ENCODE measurements at places on chromosomes 2 and 18.

- no peak for DNase-seq
Measured at GRCh38 chr18:9337873-9338272, 3.3 kb downstream of the TWSG1 start.

DNA sequence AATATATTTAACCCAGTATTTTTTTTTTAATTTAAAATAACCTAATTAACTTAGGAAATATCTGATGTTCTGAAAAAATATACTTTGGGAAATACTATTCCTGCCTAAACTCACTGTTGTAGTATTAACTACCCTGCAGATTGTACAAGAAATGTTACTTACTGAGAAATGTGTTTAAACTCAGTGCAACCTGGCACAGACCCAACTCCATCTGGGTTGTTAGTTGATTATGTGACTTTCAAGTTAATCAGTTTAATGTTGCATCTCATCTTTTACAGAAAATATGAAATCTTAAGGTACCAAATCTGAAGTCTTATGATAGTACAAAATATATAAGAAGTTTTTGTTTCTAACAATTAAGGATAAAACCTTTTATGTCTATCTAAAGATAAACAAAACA lies 27.3 kb downstream of the VAPA start:
- no peak for DNase-seq

DNA sequence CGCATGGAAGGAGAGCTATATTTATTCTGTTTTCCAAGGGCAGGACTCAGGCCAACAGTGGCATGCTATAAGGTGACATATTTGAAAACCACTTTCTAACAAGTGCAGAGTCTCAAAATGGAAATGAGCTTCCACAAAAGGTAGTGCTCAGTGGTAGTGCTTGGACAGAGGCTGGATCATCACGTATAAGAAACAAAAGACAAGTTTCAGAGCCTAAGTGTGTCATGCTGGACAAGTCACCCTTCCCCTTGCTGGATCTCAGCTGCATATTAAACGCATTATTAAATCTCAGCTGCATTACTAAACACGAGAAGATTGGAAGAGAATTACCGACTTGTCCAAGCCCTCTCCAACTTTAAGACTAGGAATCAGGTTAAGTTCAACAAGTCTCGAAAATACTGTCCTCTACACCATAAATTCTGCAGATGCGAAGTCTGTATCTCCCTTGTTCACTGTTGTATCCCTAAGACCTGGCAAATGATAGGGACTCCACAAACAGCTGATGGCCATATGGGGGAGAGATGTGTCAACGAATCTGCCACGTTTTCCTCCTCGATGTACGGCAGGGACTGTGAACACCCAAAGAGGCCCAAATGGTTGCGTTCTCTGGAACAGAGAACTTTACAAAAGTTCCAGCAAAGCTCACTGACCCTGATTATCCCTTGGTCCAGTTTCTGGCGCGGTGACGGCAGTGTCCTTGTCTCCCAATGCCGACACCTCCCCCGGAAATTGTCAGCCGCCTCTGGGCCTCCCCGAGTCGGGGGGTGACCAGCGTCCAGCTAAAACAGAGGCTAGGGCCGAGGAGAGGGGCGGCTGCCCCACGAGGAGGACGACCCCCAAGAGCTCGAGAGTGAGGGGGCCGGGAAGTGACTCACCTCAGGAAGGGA lies 611 bp downstream of the NOL10 start:
- peak; percentile 8 for DNase-seq

DNA sequence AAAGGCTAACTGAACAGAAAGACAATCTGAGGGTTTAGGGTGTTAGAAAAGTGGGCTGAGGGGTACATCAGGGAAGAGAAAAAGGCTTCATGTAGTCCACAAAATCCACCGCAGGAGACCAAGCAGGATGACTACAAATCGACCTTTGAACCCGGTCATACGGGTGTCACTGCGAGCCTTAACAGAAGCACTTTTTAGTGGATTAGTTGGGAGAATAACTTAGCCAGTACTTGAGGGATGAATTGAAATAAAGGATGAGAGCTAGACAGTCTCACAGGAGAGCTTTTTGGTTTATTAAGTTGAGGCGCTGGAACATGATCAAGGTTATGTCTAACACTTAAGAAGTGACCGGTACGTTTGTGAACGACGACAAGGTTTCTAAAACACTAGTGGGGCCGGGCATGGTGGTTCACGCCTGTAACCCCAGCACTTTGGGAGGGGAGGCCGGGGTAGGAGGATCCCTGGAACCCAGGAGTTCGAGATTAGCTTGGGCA lies 217.7 kb downstream of the MCFD2 start:
- DNase-seq: no peak

GRCh38 chr2:3042601-3043585 lies 334.7 kb downstream of the EIPR1 start:
- DNase-seq: no peak

- DNase-seq: no peak
Measured at GRCh38 chr2:217573571-217573970, 429.2 kb downstream of the TNS1 start.

DNA sequence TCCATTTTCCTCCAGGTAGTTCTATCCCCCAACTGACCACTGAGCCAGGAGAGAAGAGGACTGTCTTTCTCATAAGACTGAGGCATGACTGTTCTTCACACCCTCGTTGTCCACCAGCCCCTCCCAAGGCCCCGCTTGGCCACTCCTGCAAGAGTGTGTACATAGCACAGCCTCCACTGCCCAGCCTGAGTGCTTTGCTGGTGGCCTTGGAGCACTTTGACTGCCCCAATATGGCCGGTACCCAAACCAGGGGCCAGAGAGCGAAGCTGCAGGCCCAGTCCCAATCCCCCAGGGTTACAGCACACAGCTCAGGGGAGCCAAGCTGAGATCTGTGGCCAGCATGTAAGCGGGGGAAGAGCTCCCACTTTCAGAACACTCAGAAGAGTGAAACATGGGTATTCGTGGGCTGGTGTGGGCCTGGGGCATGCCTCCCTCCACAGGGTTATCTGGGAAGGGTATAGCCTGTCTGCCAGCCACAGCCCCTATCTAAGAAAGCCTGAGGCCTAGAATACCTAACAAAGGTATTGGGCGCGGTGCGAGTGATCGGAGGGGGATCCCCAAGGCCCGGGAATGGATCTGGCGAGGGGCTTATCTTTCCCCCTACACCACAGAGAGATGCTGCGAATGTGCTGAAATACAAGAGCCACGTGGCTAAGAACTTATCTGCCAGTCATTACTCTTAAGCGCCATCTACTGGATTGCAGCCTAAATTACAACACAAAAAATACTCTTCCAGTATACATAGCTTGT lies 163.8 kb downstream of the WDPCP start:
- no peak for DNase-seq

All from naive thymus-derived CD4-positive, alpha-beta T cell (primary cell).